ENCODE measurements at places on chromosomes 4 and X.

- DNase-seq = no peak
Observed at GRCh38 chr4:125765941-125766340, 451.2 kb downstream of the FAT4 start.

GRCh38 chrX:16487620-16488385 is 162.2 kb upstream of the S100G start:
- DNase-seq = peak; percentile 80

GRCh38 chr4:143721317-143721716 is 20.8 kb upstream of the FREM3 start:
- peak; percentile 23 for DNase-seq

DNA sequence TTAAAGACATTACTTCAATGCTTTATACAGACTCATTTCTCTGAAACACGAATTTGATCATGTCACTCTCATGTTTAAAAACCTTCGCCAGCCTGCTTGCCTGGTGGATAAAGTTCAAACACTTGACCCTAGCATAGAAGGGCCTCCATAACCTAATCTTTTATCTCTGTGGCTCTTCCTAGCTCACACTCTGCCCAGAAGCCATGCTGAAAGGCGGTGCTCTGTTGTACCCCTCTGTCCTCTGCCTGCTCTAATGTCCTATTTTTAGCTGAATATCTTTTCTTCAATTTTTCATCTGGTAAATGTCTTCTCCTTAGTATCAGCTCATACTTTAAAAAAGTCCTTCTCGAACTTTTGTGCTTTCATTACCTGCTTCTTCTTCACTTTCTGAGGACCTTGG is 302.6 kb upstream of the BOD1L1 start:
- no peak for DNase-seq

- peak; percentile 34 for DNase-seq
Observed at GRCh38 chrX:86171366-86171765, 23.1 kb downstream of the DACH2 start.

GRCh38 chrX:13469963-13470684 is 99.3 kb upstream of the EGFL6 start:
- peak; percentile 62 for DNase-seq

DNA sequence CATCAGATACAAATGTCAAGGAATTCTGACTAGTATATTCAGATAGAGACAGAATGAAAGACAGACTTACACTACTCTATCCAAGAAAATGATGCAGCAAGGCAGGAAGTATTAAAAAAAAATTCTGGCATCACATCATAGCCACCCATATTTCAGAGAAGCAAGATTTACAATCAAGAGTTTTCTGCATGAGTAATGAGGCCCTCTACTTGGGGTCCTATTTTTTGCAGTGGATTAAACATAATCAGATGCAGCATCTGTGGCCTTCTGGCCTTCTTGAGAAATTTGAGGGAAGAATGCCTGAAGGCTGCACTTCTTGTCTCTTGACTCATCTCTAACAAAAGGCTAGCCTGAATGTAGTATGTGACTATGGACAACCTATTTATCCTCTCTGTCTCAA is 48.2 kb upstream of the SLIT2 start:
- peak; percentile 95 for DNase-seq

- no peak for DNase-seq
Observed at GRCh38 chr4:158420782-158421181, 100.9 kb upstream of the RXFP1 start.

GRCh38 chr4:22607382-22607781 is 85.4 kb upstream of the GBA3 start:
- peak; percentile 16 for DNase-seq

- DNase-seq = peak; percentile 44
Observed at GRCh38 chr4:86891762-86892635, at the start of gene C4orf36. Gene C4orf36 (minus strand): TSS chr4:86892422. CDS start chr4:86891520, 902 bp downstream.

GRCh38 chrX:85213792-85214530 is 29.6 kb downstream of the SATL1 start:
- DNase-seq = no peak

- DNase-seq = no peak
Observed at GRCh38 chrX:118496763-118497079, 1.1 kb downstream of the DOCK11 start.

GRCh38 chrX:153405426-153405825 is 4.3 kb upstream of the PNMA6E start:
- DNase-seq = no peak
